Mammary epithelial cell (primary cell): ENCODE measurements at places on chromosomes 3 and 15. TPM values are rescaled to one million over a fixed set of nuclear protein-coding genes. Genes with fewer than 3 reads are reported as not detected.

The BCL2A1 gene
- total RNA-seq, result 0.78 TPM in 1 of 2 replicates, not detected in the other

The GOLGA6L6 gene
- not detected for total RNA-seq

The LMOD3 gene
- not detected for total RNA-seq

The C3orf22 gene
- not detected in 2 replicates for total RNA-seq

The LRRC2 gene
- total RNA-seq, result 0.07 and 0.37 TPM in 2 replicates

The ACTC1 gene
- total RNA-seq, result not detected

The EBLN2 gene
- total RNA-seq, result 3.3 and 4.4 TPM in 2 replicates

The KCTD6 gene
- 5.6 and 6.1 TPM in 2 replicates for total RNA-seq

The ACKR2 gene
- total RNA-seq, result 0.67 TPM

The SAMMSON gene
- total RNA-seq, result not detected

The XCR1 gene
- total RNA-seq, result not detected in 2 replicates

DNA sequence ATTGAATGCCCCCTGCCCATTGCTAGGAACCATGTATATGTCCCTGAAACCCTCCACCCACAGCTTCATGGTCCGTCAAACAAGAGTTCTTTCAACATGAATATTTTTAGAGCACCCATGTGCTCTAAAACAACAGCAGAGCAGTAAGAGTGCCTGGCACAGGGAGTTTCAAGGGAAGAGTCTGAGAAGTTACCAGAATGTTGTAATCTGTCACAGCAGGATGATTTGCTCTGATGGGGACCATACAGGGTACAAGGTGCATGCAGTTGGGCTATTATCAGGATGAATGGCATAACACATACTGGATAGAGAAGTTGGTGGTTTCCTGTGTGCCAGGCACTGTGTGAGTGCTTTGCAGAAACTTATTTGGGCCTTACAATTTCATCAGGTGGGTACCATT, 27.8 kb upstream of the FLNB start:
- DNase-seq, result no peak

DNA sequence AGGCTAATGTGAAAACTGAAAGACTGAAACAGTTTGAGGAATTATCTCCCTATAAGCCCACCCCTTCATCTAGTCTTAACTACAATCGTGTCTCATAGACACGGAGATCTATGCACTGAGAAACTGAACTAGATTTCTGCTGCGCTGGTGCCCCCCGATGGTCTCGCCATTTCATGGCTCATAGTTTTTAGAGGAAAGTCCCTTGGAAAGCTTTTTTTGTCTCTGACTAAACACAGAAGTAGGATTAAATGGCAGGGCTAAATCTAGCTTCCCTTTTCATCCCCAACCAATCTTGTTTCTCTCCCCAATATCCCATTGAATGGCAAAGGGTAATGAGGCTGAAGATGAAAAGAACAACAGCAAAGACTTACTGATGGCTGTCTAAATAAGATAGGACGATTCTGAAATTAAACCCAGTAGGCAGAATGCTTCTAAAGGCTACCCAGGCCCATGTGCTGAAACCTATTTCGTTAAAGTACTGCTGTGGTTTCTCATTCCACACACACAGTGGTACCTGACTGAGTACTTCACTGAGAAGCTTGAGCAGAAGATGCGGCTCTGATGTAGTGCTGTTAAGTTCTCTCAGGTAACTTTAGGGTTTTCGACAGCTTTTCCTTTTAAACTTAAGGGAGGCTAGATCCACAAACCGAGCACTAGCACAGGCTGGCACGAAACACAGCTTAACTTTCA, 142.7 kb downstream of the GADL1 start:
- DNase-seq, result peak; percentile 24

DNA sequence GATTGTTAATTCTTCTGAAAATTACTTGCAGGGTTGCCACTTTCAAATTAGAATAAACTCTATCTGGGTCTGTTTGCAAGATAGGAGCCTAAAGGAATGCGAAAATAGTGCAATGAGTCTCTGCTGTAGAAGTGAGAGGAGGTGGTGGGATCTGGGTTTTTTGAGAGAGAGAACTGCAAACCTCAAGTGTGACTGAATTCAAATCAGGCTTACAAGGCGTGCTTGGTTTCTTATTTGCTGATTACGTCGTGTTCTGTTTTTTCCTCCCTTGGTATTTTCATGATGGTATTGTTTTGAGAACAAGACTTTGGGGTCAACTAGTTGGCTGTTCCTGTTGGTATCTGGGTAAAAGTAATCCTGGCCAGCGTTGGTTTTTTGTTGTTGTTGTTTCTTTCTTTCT, 490.9 kb upstream of the CFAP20DC start:
- no peak for DNase-seq

DNA sequence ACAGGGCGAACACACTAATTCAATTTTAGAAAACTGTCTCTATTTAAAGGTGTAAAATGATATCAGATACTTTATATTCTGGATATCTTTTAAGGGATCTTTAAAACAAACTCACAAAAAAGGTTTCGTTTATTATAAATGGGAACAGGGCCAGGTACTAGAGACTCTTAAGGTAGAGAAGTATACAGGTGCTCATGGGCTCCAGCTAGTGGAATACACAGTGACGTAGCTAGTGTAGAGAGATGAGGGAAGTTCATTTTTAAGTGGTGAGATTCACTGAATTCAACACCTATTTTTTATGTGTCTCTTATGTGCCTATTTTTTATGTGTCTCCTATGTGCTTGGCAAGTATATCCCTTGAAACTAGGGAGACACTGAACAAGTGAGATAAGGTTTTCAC, 132.7 kb upstream of the FAM3D start:
- no peak for DNase-seq

- DNase-seq, result peak; percentile 95
Observed at GRCh38 chr15:68277603-68278344, at the start of gene FEM1B. FEM1B (plus strand) TSS chr15:68277745; CDS start chr15:68278418, 673 bp downstream.

DNA sequence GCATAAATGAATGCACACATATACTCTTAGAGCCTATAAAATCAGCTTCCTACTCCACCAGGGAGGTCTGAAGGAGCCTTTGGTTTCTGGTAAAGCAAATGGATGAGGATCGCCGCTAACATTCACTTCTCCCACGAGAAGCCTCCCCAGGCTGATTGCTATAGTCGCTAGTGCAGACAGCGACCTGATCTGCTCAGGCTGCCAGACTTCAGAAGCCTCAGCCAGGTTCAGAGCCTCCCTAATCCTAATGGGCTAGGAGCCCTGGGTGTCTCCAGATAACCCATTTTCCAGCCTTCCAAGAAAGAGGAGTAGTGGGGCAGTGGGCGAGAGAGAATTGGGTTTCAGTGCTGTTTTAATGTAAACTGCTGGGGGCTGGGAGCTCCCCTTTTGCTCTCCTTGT, 35.4 kb downstream of the TPM1 start:
- no peak for DNase-seq

GRCh38 chr3:70531063-70531657, 218.7 kb upstream of the MDFIC2 start:
- peak; percentile 3 for DNase-seq

- no peak for DNase-seq
Observed at GRCh38 chr3:122074621-122075265, 19.6 kb downstream of the CD86 start.

DNA sequence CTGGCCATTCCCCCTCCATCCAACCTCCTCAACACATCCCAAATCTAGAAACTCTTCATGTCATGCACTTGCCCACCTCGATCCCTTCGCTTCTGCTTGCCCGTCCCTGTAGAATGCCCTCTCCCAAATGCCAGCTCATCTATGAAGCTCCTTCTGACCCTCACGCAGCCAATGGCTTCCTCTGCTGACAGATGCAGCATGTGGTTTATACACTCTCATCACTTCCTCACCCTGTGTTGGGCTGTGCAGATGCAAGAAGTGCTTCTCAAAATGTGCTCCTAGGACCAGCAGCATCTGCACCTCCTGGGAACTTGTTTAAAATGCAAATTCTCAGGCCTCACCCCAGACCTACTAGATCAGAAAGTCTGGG, 51.7 kb downstream of the SEMA5B start:
- DNase-seq, result no peak

- no peak for DNase-seq
Observed at GRCh38 chr15:74028646-74029045, 34.1 kb downstream of the PML start.

DNA sequence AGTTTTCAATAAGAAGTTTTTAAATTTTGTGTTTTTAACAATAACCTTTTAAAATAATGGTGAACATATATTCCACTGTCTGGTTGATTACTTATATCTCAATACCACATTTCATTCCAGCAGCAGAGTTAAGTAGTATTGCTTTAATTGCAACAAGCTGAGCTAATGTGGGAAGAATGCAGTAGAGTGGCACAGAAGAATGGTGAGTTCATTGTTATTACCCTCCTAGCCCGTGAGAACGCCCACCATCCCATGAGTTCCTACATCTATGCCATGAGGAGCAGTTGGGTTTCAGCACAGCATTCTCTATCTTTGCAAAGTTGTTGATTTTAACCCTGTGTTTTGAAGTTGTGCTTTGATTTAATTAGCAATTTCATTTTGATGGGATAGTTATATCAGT, 17.8 kb upstream of the NR2E3 start:
- DNase-seq, result peak; percentile 84

DNA sequence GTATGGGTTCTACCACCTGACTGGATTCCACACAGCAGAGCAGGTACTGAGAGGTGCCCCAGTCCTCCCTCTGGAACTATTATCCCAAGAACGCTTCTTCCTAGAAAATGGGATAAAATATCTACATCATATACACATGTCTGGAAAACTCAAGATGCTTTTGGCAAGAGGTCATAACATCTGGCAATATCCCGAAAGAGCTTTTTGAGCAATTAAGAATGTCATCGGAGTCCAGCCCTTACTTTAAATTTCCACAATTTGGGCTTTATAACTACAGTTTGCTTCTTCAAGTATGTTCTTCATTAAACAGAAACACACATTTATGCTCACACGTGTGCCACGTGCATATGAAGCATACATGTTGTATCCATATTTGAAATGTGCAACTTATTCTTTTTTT, 365.9 kb upstream of the THBS1 start:
- no peak for DNase-seq

DNA sequence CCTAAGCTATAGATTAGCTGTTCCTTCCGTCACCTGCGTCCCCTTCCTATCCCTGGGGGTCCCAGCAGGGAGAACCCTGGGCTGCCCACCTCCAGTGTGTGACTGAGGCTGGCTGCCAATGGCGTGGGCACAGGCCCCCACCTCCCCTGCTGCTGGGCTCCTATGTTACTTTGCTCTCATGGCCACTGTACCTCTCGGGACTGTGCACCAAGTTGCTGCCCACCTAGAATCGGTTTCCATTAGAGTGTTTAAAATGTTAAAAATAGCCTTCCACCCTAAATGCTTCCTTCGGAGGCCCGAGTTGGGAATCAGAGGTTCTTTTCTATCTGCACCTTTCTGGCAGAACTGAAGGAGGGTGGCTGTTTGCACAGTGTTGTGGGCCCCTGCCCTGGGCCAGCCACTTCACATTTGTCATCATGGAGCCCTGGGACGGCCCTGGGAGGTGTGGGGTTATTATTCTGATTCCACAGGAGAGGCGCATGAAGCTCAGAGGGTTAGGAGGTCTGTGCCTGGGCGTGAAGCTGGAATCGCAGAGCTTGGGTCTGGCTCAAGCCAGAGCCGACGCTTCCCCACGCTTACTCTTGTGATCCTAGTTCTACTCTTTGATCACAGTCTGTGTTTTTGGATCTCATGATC, 29.1 kb downstream of the IRAK2 start:
- DNase-seq, result no peak

DNA sequence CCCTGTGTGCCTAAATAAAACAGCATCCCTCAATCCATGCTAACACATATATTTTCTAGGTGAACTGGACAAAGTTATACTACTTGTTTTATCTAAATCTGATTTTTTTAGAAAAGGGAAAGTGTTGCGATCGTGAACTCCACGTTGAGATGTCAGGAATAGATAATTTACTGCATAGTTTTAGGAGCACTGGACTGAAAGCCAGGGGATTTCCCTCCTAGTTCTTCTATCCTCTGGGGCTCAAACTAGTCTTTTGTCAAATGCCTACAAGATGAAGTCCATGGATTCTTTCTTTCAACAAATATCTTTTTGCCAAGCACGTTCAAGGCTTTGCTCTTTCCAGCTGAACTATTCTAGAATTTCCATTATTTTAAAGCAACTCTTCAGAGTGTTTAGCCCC, 617 bp upstream of the HPS3 start:
- DNase-seq, result no peak

DNA sequence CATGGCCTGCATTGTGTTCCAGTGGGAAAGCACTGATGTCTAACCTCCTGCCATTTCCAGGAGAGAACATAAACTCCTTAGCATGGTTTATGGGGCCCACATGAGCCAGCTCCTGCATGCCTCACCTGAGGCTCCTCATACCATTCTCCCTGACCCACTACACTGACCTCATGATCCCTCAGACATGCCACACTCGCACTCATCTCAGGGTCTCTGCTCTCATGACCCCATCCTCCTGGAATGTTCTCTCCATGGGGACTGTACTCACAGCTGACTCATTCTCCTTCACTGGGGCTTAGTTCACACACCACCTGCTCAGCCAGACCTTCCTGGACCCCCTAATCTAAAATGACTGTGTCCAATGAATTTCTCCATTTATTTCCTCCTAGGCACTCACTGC, 4.0 kb upstream of the LMCD1 start:
- peak; percentile 51 for DNase-seq

GRCh38 chr15:90686435-90687218, 30.5 kb upstream of the BLM start:
- DNase-seq, result no peak

DNA sequence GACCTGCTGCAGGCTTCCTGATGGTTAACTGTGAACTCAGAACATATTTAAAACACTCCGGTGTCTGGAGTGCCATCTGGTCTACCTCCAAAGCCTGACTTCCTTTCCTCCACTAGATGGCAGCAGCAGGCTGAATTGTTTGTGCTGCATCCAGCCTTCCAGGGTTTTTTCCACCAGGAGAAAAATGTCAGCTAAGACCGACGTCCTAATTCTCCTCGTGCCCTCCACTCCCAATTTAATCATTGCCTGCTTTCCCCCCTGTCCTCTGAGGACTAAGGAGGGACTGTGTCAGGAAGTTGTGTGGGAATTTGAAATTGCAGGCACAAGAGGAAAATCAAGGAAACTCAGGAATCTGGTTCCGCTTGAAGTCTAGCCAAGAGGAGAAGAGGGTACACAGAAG, 165.2 kb upstream of the UMPS start:
- peak; percentile 59 for DNase-seq
